NCI-H1436 treated with DMSO at 0.1 percent for 48 hours (cell line): ENCODE measurements at places on chromosomes 4 and X.

GRCh38 chr4:106898621-106899230 is 137.4 kb downstream of the DKK2 start:
- peak; percentile 0 for DNase-seq

DNA sequence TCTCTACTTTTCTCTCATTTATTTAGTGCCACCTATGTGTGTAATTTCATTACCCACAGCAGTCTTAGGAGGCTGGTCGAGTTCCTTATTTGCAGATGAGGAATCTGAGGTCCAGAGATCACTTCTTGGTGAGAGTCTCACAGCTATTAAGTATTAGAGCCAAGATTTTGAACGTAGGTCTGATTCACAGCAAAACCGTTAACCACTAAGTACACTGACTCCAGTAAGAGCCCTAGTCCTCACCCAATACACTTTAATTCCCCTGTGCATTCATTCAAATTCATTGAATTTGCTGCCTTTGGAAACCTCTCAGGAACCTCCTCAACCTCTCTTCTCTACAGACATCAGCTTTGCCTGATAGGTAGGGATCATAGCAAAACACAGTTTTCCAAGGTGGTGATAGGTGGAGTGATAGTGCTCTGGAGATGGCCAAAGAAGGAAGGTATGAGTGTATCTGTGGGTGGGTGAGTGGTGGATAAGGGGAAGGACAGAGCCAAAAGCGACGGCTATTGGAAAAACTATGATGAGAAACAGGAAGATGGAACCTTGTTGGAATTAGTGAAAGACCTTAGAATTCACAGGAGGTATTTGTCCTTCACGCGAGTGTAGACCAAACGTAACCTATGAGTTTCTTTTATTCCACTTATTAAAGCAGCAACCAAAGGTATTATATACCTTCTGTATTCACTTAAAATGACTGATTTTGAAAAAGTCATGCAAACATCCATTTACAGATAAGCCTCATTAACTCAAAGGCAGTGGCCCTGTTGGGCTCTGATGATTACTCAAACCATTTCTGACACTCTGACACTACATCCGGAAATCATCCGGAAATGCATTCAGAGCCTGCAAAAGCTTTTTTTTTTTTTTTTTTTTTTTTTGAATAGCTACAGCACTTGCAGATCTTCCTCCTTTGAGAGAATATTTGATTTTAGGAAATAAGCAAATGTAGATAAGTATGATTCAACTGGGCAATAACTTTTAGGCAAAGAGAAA is 6.3 kb downstream of the FMR1 start:
- no peak for DNase-seq

DNA sequence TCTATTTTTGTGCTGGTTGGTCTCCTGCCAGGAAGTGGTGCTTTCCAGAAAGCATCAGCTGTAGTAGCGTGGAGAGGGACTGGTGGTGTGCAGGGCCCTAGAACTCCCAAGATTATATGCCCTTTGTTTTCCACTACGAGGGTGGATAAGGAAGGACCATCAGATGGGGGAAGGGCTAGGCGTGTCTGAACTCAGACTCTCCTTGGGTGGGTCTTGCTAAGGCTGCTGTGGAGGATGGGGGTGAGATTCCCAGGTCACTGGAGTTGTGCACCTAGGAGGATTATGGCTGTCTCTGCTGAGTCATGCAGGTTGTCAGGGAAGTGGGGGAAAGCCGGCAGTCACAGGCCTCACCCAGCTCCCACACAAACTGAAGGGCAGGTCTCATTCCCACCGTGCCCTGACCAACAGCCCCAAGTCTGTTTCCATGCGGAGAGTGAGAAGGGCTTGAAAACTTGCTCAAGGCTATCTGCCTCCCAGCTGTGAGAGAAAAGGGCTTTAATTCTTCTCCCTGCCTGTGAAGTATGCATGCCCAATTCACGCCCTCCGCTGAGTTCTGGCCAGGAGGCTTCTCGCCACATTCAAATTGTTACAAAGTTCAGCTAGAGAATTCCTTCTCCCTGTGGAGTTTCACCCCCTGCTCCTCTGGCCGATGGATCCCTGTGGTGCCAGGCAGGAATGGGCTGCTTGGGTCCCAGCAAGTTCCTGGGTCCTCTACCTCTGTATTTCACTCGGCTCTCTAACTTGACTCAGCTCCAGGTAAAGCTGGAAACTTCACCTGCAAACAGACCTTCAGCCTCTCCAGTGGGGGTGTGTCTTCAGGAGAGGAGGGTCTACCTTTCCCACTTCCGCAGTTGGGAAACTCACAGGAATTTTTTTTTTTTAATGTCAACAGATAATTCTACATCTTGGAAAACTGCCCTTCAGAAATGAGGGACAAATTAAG is 7.7 kb upstream of the CSTF2 start:
- DNase-seq, result no peak

GRCh38 chrX:111360839-111361238 is 51.2 kb downstream of the DCX start:
- DNase-seq, result peak; percentile 3

GRCh38 chrX:47629419-47630200 is at the start of gene CFP:
Gene CFP (minus strand): TSS chrX:47629930. CDS start chrX:47629844, 86 bp downstream.
- DNase-seq, result no peak

DNA sequence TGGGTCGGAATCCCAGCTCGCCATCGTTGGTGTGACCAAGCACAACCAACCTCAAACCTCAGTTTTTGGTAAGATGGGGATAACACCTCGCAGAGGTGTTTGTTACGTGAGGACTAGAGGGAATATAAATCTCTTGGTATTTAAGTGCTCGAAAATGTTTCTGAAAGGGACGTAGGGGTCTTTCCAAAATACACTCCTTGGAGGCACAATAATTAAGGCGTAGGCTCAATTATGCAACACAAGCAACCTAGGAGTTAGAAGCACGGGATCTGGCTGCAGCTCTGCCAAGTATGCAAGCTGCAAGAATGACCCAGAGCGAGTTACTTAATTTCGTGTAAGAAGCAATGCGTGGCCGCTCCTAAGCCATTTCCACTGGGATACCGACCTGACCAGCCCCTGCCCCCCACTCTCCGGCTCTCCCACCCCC is 552 bp downstream of the ADH5 start:
- no peak for DNase-seq

DNA sequence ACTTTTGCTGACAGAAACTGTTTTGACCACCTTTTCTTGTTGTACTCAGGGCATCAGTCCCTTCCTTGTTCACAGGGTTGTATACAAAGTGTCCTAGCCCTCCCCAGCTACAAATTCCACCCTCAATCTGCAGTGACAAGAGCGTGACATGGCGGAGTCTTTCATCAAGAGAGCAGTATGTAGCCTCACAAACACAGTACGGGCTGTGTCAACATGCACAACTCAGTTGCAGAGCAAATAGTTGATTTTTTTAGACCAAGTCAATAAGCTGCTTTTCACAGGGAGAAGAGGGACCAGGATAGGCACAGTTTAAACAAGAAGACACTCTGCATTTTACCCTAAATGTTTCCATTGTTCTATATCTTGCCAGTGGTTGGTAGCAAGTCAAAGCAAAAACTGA is 8.6 kb upstream of the HS6ST2 start:
- no peak for DNase-seq

GRCh38 chr4:168279556-168279955 is 39.0 kb downstream of the DDX60 start:
- DNase-seq, result no peak

- no peak for DNase-seq
Measured at GRCh38 chr4:114807759-114808404, 209.3 kb downstream of the UGT8 start.

GRCh38 chrX:134161162-134161561 is 75.8 kb upstream of the CCDC160 start:
- no peak for DNase-seq

GRCh38 chrX:109728173-109728535 is 4.9 kb downstream of the ACSL4 start:
- no peak for DNase-seq

DNA sequence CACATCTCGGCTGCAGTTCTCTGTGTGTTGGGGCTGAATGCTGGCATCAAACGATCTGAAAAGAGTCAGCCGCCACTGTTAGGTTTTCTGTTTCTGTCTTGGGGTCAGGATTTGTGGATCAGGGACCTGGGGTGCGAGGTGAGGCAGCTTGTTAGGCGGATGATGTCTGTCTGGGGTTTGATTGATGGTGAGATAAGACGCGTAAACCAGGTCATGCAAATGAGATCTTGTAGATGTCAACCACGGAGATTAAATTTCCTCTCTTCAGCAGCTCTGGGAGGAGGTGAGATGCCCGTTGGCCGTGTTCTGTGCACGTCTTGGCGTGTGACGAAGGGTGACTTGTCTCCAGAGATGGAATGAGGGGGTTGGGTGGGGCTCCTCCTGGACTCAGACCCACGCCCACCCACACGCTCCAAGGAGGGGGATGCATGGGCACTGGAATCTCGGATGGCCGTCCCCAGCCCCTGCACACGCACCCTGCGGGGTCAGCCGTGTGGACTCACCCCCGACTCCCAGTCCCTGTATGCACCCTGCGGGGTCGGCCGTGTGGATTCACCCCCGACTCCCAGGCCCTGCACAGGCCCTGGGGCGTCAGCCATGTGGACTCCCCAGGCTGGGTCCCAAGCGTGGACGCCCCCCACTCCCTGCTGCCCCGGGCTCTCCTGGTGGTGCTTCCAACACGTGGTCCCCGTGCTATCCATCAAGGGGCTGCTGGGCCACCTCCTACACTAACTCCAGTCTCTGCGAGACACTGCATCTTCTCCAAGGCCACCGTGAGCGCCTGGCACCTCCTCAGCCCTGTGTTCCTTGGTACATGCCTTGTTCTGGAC is 16.0 kb upstream of the UVSSA start:
- no peak for DNase-seq

GRCh38 chrX:13885591-13885990 is 68.7 kb upstream of the GPM6B start:
- DNase-seq, result no peak

GRCh38 chr4:145279122-145279960 is 99.0 kb upstream of the OTUD4 start:
- no peak for DNase-seq

GRCh38 chr4:146814750-146815149 is 130.9 kb downstream of the TTC29 start:
- no peak for DNase-seq

DNA sequence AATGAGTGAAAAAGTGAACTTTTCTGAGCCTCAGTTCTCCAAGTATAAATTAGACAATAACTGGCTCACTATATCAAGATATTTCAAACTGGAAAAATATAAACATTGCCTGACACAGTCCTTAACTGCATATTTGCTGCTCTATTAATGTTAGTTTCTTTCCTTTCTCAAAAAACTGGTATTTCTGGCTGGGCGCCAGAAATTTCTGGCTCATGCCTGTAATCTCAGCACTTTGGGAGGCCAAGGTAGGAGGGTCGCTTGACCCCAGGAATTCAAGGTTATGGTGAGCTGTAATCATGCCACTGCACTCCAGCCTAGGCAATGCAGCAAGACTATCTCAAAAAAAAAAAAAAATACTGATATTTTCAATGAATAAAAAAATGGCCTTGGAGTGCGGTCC is 227.0 kb downstream of the MAGEB17 start:
- DNase-seq, result no peak

DNA sequence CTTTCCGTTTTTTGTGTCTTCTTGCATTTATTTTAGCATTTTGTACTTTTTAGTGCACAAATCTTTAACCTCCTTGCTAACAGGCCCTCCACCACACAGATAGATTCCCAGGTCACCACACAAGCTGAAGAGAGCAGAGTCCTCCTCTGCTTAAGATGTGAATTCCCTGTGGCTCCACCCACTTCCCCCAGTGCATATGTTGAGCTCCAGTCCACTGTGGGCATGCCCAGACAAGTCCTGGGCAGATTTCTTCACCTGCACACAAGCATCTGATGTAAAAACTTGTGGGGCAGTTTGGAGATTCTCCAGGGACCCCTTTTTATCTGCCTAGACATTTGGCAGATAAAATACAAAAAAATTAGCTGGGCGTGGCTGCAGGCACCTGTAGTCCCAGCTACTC is 19.8 kb upstream of the PASD1 start:
- DNase-seq, result no peak

- no peak for DNase-seq
Measured at GRCh38 chr4:80388284-80388607, 52.7 kb downstream of the CFAP299 start.

DNA sequence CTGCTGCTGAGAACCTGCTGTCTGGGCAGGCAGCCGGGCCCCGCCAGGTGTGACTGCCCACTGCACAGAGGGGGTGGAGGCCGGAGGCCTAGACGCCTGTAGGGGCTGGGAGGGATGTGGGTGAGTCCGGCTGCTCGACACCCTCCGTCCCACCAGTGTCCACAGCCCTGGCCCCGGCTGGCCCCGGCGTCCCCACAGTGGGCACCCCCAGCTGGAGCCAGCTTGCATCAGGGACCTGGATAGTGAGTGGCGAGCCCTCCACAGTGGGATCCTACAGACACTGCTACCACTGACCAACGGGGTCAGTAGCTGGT is 34.7 kb upstream of the SPON2 start:
- no peak for DNase-seq

DNA sequence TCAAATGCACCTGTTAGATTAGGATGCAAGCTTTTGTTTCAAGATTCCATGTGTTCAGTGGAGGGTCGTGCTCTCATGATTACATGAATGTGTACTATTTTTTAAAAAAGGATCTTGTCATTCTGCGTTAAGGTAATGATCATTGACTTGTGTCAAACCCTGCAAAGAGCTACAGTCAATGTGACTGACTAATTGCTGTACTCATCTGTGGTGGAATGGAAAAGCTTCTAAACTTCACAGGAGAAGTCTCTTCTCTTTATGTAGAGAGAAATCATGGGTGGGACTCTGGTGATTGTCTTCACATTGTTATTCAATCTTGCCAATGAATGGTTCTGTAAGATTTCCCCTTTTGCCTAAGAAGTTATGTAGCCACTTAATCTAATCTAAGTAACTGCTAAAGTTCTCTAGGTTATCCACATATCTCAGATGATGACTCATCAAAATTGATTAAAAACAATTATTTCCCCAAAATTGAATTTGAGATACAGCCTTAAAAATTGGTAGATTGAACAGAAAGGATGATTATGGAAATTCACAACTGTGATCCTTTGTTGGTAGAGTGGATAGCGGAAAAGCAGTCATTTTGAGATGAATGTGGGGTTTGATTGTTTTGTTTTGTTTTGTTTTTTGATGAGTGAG is 6.7 kb downstream of the MAGEE1 start:
- no peak for DNase-seq

DNA sequence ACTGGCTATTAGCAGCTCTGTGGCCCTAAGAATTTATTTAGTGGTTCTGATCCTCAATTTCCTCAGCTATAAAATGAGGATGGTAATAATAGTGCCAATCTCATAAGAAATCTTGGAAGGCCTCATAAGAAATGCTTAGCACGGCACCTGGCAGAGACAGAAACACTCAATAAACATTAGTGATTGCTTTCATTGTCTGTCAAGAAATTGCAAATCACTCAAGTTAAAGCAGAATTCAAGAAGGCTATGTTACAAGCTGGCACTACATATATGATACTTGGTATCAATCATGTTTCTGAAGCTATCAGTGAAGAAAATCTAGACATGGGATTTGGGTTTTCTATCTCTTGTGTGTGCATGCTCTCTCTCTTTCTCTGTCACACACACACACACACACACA is 267.7 kb upstream of the KCNIP4 start:
- DNase-seq, result no peak

- DNase-seq, result no peak
Measured at GRCh38 chrX:21723084-21723483, 34.8 kb downstream of the SMPX start.
